BE2C (cell line): ENCODE measurements at places on chromosomes 11 and 22.

- no peak for DNase-seq
Measured at GRCh38 chr11:27060816-27061460, 20.3 kb downstream of the BBOX1 start.

- peak; percentile 28 for DNase-seq
Measured at GRCh38 chr11:117314840-117315239, 1.2 kb downstream of the BACE1 start.

DNA sequence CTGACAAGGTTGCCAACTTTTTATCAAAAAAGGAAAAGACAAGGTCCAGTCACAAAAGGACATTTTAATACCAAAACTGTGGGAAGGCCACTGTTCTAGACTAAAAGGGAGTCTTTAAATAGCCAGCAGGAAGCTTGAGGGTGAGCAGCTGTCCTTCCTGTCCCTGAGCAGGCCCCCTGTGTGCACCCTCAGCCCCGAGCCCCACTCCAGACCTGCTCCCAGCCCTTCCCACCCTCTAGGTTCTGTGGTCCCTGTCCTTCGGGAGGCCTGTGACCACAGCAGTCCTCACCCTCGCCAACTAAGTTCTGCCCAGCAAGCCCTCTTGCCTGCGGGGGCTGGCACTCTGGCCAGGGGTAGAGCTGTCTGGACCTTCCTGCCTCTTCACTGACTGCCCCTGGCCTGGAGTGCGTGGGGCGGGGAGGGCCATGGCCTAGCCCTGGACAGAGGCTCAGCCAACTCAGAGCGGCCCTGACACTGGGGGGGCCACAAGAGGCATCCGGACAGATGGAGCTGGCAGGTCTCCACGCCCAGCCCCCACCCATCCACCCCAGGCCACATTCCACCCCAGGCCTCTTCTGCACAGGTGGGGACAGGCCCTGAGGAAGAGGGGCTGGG is 1.6 kb upstream of the PLXNB2 start:
- no peak for DNase-seq

DNA sequence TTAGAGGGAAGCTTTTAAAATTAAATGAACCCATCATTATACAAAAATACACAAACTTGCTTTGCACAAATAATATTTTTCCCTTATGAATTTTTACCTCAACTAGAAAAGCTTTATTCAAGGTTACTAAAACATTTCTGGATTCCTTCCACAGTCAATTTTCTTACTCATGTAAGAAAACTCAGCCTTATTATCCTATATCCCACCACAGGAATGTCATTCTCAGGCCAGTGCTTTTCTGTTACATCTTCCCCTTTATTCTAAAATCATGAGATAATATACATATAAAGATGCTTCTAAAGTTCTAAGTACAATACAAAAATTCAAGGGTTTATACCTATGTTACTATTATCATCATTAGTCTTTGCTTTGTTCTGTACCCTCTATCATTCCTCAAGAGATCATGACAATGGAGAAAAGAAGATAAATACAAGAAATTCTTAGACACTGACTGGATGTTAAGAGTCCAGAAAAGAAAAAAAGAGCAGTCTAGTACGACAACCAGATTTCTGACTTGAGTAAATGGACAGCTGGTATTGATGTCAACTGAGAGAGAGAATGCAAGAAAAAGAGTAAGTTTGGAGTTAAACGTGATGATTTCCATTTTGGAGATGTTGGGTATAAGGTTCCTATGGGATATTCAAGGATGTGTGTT is 60.3 kb downstream of the MTMR2 start:
- no peak for DNase-seq

GRCh38 chr11:45079075-45079444 is 67.4 kb upstream of the PRDM11 start:
- DNase-seq = no peak

GRCh38 chr11:69680688-69681087 is 5.5 kb upstream of the LTO1 start:
- DNase-seq = no peak

GRCh38 chr11:72512956-72513355 is 78.6 kb upstream of the CLPB start:
- DNase-seq = no peak

DNA sequence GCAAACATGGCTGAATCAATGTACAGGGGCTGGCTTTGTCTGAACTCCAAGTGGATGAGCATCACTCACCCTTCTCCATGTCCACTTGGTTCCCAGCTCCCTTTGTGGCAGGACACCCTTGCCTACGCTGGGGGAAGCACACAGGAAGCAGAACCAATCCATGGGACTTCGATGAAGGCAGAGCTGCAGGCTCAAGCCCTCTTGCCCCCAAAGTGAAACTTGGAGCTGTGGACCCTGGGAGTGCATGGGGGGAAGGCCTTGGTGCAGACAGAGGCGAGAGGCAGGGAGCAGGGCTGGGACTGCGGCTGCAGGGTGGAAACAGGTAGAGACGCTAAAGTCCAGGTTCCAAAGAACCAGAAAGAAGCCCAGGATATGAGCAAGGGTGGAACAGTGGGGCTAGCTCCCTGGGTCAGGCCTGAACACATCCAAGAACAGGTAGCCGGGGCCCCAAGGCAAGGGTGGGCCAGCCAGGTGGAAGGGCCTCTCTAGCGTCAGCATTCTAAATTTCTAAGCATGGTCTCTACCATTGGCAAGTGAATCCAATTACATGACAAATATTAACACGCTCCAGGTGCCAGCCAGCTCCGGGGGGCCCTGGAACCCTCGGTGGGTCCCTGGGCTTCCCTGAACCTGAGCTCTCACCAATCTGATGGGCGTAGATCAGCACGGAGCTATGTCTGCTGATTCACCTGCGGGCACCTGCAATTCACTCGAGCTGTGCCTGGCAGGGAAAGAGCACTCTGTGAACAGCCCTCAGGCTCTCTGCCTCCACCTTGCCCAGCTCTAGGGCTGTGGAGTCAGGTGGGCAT is 532.8 kb downstream of the BRD1 start:
- DNase-seq = no peak

GRCh38 chr11:100876815-100877520 is 189.9 kb downstream of the ARHGAP42 start:
- DNase-seq = no peak

- no peak for DNase-seq
Measured at GRCh38 chr11:86138958-86139357, 70.1 kb upstream of the PICALM start.

DNA sequence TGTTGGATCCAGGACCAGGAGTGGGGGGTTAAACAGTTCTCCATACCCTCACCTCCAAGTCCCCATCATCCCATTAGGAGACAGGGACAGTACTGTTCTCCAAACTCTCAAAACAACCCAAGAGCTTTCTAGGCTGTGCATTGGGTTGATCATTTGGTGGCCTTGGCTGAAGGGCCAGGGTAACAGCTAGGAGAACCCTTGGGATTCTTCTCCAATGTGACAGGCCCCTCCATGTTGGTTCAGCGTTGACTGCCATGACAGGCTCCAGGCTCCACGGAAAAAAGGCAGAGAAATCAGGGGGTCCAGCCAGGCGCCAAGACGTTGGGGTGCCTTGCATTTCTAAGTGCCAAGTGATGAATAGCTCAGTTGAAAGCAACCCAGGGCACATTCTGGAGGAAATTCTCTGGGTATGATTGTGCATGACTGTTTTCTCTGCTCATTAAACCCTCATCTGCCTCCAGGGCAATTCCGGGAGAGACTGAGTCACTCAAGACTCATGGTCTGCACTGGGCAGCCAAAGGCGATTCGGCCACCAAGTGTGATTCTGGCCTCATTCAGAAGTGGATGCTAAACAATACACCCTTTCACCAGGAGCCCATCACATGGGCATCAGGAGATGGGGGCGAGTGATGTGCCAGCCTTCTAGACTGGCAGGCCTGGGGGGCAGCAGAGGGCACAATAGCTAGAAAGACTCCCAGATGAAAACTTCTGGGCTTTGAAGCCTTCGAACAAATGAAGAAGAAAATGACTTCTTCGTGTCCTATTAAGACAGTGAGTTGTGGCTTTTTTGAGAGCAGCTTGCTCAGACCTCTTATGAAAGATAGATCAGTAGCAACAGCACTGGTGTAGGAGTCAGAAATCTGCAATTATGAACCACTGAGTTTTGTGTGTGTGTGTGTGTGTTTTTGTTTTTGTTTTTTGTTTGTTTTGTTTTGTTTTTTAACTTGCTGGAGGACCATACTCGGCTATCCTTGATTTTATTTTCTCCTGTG is 27.7 kb downstream of the CD44 start:
- DNase-seq = no peak

GRCh38 chr11:67027483-67027930 is 4.6 kb downstream of the SYT12 start:
- DNase-seq = no peak

- no peak for DNase-seq
Measured at GRCh38 chr11:132644520-132645239, 887.6 kb downstream of the OPCML start.

DNA sequence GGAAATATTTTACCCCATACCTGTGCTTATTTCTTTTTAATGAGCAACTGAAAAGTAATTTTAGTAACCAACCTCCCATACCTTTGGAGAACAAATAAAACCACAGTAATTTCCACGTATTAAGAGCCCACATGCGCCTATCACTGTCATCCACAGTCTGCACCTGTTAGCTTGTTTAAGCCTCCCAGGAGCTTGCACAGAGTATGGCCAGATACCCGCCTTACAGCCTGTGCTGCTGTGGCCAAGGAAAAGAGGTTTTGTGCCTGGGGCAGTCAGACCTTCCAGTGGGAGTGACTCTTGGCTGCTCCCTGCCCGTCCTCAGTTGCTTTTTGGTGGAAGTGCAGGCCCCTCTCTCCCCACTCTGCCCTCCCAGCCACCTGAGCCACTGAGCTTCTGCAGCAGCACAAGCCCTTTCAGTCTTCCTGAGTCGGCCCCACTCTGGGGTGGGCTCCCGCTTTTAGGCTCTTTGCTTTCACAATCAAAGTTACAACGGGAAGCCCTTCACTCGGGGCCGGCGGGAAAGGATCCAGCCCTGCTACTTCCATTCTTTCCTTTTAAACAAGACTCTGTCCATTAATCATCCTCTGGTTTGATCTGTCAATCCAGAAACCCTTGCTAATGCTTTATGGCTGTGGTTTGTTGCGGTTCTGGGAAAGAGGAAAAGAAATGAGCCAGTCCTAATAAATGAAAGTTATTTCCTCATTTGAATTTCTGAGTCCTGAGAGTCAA is 308.8 kb downstream of the TBC1D22A start:
- DNase-seq = no peak

- DNase-seq = no peak
Measured at GRCh38 chr11:48081151-48082010, 101.0 kb downstream of the PTPRJ start.

DNA sequence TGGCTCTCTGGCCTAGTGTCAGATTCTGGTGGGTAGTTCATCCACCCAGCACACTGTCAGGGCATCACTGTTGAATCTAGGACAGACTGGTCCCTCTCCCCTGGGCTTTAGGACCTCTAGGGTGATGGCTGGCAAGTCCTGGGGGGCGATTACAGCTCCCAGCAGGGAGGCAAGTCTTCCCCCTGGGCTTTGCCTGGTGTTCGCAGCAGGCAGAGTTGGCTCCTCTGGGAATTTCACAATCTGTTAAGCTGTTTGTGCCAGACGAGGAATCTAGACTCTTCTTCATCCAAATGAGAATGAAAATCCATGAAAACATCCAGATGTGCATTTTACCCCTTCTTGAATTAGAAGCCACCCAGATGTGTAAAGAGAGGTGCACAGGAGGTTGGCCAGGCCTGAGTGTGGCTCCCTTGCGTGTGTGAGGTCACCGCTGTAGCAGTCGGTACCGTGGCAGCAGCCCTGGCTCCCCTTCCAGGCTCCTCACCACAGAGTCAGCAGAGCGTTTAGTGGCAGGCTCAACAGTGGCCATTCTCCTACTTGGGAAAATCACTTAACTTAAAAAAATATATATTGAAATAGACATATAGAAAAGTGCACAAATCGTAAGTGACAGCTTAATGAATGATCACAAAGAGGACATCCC is 99.9 kb upstream of the TBCEL start:
- DNase-seq = no peak

- DNase-seq = no peak
Measured at GRCh38 chr22:48923165-48923865, 904.4 kb downstream of the BRD1 start.

DNA sequence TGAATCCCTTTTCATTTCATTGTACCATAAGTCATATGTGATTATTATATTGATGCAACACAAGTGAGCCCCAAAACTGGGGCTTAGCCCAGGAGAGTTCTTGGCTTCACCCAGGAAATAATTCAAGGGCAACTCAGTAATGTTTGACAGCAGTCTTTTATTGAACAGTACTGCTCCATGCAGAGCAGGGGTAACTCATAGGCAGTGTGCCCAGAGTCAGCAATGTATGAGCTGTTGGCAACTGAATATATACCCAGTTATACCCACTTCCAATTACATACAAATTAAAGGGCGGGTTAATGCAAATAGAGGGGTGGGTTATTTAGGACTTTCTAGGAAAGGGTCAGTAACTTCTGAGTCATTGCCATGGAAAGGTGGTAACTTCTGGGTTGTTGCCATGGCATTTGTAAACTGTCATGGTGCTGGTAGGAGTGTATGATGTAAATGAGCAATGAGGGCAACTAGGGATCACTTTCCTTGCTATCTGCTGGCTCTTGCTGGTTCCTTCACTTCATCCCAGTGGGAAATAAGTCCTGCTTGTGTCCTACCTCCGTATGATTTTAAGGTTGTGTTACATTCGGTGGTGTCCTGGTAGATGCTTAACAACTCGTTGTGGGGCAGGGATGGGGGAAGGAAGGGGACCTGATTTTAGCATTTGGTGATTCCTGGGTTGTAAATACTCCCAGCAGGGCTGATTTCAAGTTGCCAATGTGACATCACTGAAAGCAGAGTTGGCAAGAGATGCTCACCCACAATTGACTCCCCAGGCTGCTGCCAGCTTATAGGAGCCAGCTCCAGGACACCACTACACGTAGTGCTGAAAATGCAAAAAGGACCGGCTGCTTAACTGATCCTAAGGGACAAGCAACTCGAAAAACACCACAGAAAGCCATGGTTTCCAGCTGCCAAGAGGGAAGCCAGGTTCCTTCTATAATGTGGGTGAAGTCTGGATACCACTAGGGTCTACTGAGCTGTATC is 70.1 kb downstream of the SYT9 start:
- DNase-seq = no peak

DNA sequence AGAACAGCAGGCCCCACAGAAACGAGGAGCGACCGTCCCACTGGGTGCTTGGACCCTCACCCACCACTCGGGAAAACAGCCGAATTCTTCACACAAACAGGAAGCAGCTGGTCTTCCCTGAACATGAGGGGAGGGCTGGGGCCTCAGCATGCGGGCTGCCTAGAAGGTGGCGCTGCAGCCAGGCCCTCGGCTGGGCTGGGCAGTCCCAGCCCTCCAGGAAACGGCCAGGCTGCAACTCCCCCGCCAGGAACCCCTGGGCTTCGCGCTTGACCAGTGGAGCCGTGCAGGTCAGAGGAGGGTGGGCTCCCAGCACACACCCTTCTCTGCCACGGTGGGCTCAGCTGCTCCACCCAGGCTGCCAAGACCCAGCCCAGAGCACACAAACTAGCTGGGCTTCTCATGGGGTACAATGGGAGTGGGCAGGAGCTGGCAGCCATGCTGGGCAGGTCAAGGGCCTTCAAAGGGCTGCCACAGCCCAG is 29.6 kb downstream of the IGF2 start:
- no peak for DNase-seq

GRCh38 chr22:32539631-32540421 is 65.2 kb downstream of the FBXO7 start:
- DNase-seq = no peak

GRCh38 chr11:19419808-19420207 is 179.1 kb upstream of the E2F8 start:
- no peak for DNase-seq
